NCI-H187 (cell line): ENCODE measurements at places on chromosomes 2 and 18.

DNA sequence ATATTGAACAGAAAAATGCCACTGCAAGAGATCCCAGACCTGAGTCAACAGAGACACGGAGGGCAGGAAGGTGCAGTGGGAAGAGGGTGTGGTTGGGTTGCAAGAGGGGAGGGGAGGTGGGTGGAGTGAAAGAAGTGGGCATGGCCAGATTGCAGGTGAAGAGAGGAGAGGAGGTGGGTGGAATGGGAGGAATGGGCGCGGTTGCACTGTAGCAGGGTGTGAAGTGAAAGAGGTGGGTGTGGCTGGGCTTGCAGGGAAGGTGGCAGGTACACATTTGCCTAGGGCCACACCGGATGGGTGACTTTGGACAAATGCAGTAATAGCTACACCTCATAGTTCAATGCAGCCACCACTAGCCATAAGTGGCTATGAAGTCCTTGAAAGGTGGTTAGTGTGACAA, 71.1 kb downstream of the DOCK10 start:
- DNase-seq: peak; percentile 30

DNA sequence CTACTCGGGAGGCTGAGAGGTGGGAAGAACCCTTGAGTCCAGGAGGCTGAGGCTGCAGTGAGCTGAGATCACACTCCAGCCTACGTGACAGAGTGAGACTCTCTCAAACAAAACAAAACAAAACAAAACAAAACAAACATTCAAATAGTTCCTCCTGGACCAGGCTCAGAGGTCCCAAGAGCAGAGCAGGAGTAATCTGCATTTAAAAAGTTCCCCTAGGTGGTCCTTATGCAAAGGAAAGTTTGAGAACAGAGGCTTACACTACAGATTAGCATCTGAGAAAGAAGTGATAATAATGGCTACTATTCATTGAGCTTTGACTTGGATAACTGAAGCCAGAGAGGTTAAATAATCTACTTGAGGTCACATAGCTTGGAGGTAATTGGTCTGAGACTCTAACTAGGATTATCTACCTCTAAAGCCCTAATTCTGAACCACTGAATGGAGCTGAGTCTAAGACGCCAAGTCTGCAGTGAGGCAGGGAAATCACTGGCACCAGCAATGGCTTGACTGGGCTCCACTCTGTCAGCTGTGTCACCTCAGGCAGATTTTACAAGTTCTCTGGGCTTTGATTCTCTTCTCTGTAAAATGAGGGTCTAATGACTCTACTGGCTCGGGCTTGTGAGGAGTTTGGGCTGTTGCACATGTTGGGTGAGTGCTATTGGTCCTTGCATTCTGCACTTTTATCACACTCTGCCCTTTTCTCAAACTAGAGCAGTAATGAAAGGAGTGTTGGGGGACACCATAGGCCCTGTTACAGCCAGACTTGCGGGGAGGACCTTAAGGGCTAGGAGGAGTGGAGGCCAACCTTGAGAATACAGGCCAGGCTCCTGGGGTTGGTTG, 29.2 kb upstream of the DLX2 start:
- DNase-seq: no peak

DNA sequence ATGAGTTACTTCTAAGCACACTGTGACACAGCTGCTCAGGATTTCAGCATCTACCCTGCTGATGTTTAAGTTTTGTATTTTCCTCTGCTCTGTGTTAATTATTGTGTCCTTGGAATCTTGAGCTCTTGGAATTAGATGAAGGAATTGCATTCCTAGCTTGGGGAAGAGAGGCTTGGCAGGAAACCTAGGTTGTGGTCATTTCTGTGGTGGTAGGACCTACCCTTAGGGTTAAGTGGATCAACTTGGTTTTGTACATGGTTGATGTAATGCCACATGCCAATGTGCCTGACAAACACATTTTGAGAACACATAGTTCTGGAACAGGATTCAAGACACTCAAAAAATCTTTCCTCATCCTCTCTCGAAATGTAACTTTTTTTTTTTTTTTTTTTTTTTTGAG, 264.5 kb upstream of the MEX3C start:
- DNase-seq: no peak

- no peak for DNase-seq
Observed at GRCh38 chr2:230937362-230937761, 12.3 kb upstream of the GPR55 start.

GRCh38 chr2:222241128-222241870, 57.5 kb downstream of the PAX3 start:
- DNase-seq: no peak
